Cerebellar cortex (tissue), 1 donor: ENCODE measurements at places on chromosomes 1 and 21.

- DNase-seq: no peak
These were observed 86.2 kb downstream of the DTL start for GRCh38 chr1:212121779-212122178.

- no peak for DNase-seq
These were observed 14.4 kb downstream of the ALDH9A1 start for GRCh38 chr1:165683848-165684485.

DNA sequence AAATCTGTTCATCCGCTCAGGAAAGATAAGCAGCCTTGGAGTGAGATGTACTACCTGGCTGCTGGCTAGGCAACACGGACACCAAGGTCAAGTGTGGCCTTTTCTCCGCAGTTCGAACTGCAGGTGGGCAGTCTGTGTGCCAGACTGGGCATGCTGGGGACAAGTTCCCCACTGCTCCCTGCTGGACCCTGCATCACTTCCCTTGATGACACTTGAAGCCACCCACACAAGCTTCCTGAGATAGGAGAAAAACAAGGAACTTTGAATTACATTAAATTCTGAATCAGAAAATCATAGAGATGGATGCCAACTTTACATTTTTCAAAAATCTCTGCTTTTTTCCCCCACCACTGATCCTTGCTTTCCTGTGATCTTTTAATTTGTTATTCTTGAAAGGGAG is 38.3 kb downstream of the BEND5 start:
- DNase-seq: no peak

DNA sequence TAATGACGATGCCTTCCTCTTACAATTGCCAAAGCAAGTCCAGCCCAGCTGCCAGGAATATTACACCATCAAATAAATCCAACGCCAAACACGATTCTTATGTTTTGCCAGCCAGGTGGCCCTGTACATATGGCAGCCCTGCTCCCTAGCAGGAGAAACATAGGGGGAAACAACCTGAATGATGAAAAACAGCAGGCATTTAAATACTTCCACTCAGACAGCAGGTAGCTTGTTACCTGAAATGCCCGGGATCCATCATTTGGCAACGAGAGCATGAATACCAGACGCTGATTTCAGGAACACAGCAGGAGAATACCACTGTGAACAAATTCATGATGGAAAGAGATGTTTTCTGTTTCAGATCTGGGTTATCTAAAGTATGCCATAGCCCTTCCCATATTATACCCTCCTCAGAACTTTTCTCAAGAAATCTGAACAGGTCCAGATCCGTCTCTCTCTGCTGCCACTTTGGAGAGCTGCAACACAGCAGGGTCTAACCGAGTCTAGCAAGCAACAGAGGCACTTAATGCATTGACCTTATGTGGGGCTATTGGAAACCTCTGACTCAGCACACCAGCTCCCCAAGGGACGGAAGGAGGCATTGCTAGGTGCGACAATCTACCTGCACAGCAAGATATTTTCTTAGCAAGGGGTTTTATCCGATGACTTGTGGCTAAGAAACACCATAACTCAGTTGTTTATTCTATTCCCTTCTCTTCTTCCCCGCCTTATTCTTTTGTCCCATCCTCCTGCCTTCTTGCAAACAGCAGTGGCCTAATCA is 166.3 kb downstream of the BARHL2 start:
- peak; percentile 96 for DNase-seq

GRCh38 chr21:39107739-39108138 is 75.5 kb downstream of the PSMG1 start:
- no peak for DNase-seq

DNA sequence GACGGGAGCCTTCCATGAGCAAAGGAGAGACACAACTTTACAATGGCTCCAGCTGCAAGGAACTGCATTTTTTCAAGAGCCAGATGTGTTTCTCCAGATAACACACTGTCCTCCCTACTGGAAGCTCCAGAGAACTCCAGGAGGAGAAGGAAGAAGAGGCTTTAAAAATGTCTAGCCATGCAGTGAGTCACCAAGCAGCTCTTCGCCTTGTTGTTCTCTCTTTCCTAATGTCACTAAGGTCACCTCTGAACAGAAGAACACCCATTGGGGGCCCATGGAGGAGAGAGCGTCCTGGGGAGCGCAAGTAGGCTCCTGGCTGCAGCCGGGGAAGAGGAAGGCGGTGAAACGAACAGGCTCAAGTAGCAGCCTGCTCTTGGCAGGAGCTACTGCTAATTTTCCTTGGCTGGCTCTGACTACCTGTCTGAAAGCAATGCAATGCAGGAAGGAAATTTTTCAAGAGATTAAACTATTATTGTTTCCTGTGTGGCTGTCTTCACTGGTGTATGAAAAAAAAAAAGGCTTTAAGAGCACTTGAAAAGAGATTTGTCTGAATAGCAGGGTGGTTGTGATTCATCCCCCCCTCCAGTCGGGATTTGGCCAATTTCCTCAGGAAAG is 321.9 kb downstream of the SETD4 start:
- DNase-seq: peak; percentile 1

- DNase-seq: no peak
These were observed 48.5 kb downstream of the RWDD3 start for GRCh38 chr1:95282518-95282895.

DNA sequence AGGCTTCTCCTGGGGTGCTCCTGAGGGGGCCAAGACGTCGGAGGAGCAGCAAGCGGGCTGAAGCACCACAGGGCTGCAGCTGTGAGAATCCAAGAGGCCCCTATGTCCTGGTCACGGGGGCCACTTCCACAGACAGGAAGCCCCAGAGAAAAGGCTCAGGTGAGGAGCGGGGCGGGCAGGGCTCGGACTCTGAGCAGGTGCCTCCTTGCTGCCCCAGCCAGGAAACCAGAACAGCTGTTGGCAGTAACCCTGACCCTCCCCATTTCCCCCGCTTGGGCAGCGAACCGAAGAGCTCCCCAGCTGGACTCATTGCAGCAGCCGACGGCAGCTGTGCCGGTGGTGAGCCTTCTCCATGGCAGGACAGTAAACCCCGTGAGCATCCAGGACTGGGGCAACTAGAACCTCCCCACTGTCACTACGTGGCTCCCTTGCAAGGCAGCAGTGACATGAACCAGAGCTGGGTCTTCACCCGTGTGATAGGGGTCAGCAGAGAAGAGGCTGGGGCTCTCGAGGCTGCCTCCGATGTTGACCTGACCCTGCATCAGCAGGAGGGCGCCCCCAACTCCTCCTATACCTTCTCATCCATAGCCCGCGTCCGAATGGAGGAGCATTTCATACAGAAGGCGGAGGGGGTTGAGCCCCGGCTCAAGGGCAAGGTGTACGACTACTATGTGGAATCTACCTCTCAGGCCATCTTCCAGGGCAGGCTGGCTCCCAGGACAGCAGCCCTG is 625 bp downstream of the KLHDC7A start:
- DNase-seq: no peak

- DNase-seq: no peak
These were observed 54.3 kb downstream of the PEX14 start for GRCh38 chr1:10529091-10529490.

DNA sequence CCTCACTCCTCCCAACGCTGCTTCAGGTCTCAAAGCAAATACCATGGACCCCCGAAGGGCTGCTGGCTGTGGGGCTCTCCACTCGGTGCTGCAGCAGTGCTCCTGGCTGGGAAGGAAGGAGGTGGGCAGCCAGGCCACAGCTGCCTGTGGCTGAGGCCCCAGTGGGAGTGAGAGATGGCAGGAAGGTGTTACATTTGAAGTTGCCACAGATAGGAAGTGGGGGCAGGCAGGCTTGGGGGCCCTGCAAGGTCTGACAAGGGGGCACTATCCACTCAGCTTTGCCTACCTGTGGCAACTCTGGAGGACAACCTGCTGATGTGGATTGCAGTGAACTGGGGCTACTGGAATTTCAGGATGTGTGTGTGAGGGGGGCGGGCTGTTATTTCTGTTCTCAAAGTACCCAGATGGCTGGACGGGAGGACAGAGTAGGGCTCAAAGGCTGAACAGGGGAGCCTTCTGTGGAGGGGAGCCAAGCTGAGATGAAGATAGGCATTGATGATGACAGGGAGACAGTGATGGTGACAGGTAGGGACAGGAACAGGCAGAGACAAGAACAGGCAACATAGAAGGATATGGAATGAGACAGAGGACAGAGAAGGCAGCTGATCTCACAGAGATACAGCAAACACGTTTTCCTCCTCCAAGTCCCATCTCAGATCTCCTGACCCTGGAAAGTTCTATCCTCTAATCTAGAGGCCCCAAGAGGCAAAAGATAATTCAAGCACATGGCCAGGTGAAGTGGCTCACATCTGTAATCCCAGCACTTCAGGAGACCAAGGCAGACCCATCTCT is 1.8 kb downstream of the ZNF683 start:
- no peak for DNase-seq

GRCh38 chr1:154960446-154961136 is 991 bp downstream of the PYGO2 start:
- DNase-seq: no peak

DNA sequence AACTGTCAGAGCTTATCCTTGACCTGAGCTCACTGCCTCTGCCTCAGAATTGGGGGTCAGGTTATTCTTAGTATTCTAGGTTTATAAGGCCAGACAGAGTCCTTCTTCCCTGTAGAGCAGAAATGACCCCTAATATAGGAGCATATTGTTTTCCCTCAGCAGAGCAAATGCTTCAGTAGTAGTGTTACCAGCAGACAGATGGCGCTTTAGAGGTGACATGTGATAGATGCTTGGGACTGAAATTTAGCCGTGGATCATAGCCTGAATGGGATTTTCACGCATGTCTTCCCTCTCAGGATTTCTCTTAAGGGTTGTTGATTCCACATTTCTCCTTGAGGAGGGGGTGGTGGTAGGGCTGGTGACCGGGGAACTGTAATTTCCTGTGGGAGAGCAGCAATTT is 24.5 kb downstream of the ADARB1 start:
- peak; percentile 86 for DNase-seq
